ENCODE measurements at places on chromosomes 7 and 10.

- no peak for DNase-seq
Observed at GRCh38 chr7:115040495-115040894, 118.6 kb downstream of the MDFIC start.

DNA sequence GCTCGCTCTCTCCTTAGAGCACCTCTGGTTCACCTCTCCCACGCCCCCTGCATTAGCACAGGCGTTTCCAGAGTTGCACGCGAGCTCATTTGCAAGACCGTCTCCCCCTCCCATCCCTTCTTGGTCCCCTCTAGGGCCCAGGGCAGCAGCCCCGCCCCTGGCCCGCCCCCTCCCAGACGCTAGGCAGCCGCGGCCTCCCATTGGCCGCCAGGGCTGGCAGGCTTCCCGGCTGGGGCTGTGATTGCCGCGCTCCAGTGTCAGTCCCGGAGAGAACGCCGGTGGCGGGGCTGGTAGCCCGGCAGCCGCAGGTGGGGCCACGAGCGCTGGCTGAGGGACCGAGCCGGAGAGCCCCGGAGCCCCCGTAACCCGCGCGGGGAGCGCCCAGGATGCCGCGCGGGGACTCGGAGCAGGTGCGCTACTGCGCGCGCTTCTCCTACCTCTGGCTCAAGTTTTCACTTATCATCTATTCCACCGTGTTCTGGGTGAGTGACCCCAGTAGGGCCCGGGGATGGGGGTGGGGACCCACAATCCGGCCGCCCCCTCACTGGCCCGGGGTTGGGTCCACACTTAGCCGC lies at the start of gene TSPAN15:
TSS of gene TSPAN15 (plus strand) at position 257 of the 575 bp plus-strand sequence. CDS start at position 387, 130 bp downstream.
- DNase-seq = peak; percentile 44

DNA sequence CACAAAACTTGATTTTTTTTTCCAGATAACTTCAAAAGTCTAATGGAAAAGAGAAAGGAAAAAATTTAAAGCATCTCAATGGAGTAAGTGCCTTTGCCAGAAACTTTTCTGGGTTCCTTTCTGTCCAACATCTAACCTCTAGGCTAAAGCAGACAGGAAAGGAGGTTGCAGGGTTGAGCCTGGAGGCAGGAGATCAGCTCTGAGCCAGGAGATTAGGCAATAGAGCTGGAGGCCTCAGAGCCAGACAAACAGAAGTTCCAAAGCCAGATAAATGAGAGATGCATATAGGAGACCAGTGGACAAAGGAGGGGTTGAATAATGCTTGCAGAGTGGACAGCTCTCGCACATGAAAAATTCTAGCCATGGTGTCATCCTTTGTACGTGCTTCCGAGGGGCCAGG lies 42.9 kb downstream of the CHN2 start:
- no peak for DNase-seq

- DNase-seq = no peak
Observed at GRCh38 chr10:94042001-94042833, 48.5 kb downstream of the PLCE1 start.

- no peak for DNase-seq
Observed at GRCh38 chr7:128420773-128421172, 11.0 kb upstream of the IMPDH1 start.

GRCh38 chr7:22809902-22810642 lies 12.6 kb downstream of the TOMM7 start:
- DNase-seq = no peak

- DNase-seq = no peak
Observed at GRCh38 chr7:132755538-132756483, 179.5 kb upstream of the PLXNA4 start.

DNA sequence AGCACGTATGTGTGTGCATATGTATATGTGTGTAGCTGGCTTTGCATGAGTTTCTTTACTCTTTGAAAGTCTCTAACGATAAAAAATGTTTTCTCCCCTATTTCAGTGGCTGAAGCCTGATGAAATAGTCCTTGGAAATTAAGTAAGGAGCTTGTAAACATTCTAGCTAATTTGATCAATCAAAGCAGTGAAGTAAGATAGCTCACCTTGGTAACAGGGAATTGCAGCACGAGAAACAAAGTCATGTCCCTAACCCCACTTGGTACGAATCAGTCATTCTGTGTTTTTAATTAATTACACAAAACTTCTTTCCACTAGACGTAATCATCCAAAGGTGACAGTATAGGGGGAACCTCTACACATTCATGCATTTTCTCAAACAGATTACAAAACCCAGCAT lies 41.5 kb downstream of the GPR37 start:
- no peak for DNase-seq

DNA sequence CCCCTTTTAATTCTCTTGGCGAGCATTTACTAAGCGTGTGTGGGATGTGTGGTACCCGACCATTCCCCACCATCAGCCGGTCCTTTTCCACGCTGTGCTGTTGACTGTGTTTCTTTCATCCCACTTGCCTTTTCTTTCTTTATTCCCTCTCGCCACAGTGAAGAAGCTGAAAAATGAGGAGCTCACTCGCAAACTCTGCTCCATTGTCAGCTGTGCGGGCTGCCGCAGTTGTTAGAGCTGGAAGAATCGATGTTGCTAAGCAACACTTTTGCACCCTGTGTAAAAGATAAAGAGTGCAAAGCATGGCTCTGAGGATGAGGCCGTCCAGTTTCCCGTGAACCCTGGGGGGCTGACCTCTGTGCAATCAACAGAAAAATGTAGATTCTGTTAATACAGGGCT lies 203.1 kb upstream of the NEBL start:
- DNase-seq = no peak

DNA sequence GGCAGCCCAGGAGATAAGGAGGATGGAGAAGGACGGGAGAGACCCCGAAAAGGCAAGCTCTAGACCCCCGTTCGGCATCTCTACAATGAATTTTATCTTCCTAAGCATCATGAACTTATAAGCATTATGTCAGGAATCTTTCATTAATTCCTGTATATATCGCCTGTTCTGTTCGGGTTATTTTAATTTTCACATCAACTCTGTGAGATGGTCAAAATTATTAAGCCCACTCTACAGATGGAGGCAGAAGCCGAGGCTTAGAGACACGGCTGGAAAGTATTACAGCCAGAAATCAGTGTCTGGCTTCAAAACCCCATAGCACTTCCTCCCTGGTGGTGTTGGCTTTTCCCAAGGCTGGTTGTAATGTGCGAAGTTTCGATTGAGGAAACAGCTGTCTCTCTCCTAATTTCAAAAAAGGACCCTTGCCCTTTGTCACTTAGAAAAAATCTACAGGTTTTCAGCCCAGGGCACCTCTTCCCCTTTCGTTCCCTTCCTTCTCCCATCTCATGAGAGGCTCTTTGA lies 1.5 kb upstream of the GRM8 start:
- DNase-seq = no peak

DNA sequence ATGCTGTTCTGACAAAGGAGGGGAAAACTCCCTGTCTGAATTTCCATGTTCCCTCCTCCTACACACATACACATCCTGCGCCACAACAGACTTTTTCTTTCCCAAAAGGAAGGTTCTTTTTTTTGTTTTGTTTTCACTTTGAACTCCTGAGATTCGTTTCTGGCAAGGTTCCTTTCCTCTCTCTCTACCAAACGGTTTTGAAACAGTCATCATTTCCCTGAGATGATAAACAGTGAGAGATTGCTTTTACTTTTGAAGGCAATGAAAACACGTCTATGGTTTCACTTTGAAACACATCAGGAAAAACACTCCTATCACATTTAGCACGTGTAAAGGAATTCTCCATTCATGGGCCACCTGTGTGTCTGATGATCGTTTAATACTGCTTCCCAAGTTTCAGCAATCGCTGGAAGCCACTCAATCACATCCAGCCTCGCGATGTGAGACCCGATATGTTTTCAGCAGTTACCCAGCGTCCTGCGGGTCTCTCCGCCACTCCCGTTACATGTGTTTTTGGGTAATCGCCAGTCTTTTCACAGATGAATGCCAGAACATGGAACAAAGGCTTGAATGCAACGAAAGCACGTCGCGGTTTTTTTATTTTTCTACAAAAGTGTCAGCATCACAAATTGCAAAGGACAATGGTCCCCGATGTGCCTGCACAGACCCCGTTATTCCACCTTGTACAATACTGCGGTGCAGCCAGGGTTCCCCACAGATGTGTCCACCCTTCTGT lies 62.8 kb upstream of the CUX1 start:
- DNase-seq = no peak

DNA sequence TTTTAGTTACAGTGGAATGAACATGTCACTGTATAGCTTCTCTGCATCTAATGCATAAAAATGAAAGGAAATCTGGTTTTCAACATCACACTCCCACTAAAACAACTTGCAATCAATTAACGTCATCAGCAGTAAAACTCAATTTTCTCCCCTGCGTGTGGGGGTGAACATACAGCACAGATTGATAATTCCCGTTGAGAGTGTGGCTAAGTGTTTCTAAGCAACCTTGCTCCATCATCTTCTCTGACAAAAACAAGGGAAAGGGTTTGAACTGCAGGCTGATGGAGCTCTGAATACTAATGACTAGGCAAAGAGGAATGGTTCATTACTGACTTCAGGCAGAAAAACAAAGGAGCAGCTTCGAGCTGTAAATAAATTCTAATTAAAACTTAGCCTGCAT lies 238.3 kb downstream of the PARD3 start:
- DNase-seq = no peak

GRCh38 chr10:67127441-67127840 lies 201.6 kb downstream of the LRRTM3 start:
- no peak for DNase-seq

GRCh38 chr10:52210161-52210560 lies 103.9 kb upstream of the DKK1 start:
- DNase-seq = no peak

DNA sequence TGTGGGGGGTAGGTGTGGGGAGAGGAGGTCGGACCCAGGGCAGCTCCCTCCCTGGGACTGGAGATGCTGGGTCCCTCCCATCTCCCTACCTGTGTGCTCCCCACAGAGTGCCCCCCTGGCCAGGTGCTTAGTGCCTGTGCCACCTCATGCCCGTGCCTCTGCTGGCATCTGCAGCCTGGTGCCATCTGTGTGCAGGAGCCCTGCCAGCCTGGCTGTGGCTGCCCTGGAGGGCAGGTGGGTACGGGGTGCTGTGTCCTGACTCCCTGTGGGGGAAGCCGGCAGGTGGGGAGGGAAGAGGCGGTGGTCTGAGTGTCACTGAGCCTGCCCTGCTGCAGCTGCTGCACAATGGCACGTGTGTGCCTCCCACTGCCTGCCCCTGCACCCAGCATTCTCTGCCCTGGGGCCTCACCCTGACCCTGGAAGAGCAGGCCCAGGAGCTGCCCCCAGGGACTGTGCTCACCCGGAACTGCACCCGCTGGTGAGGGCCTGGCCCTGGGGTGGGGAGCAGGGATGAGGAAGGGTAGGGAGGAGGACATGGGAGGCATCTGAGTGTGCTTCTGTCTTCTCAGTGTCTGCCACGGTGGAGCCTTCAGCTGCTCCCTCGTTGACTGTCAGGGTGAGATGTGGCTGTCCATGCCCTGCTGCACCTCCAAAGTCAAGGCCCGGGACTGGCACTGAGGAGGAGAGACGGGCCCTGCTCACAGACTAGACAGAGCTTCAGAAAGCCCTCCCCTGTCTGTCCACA lies 11.7 kb upstream of the ZNF862 start:
- no peak for DNase-seq
